Mesendoderm (in vitro differentiated cells): ENCODE measurements at places on chromosomes 13 and 19.
A peak's percentile ranks its signal among the peaks of the same experiment; 100 is the strongest.

GRCh38 chr13:109509154-109509900 lies 277.1 kb downstream of the IRS2 start:
- no peaks in the 10 kb centered on the region for H3K27me3 ChIP-seq
- H3K27ac ChIP-seq = no peak overlapping the region
- no peaks in the 10 kb centered on the region for H3K36me3 ChIP-seq
- no peak for DNase-seq
- no peak overlapping the region for H3K4me3 ChIP-seq

DNA sequence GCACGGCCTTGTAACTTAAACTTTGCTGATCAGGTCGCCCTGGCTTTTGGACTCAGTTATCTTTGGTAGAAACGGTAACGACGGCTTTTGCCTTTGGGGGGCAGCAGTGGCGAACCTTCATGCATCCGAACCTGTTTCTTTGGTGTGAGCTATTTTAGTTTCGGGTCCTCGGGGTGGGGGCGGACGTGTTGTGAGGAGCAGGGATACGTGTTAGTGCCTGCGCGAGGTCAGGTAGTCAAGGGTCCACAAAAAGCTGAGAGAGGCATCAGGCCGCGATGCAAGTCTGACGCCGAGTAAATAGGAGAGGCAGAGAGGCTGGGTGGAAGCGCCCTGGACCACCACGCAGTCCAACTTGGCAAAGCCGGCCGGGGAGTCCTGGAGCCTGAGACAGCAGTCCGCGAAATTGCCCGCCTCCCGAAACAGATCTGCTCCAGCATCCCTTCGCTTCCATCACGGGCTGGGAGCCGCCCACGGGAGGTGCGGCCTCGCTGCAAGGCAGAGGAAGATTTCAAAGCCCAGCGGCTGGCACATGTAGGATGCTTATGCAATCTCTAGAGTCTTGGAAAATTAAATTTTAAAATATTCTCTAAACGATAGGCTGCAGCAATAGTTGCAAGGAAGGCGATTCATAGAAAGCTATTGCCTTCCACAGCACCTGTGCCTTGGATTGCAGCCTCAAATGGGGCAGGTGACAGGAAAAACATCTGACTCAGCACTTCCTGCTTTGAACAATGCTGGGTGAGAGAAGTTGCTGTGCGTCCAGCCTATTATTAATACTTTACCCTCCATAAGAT lies 4.6 kb upstream of the TPP2 start:
- H3K27ac ChIP-seq = no peak overlapping the region
- peaks cover 3% of the 10 kb centered on the region for H3K4me1 ChIP-seq
- DNase-seq = peak; percentile 91
- H3K4me3 ChIP-seq = peak overlapping the region; percentile 48

GRCh38 chr19:22052644-22053013 lies 345 bp downstream of the ZNF257 start:
- no peaks in the 10 kb centered on the region for H3K27me3 ChIP-seq
- no peaks in the 10 kb centered on the region for H3K4me1 ChIP-seq
- no peaks in the 10 kb centered on the region for H3K36me3 ChIP-seq
- H3K4me3 ChIP-seq = no peak overlapping the region
- no peak overlapping the region for H3K27ac ChIP-seq

DNA sequence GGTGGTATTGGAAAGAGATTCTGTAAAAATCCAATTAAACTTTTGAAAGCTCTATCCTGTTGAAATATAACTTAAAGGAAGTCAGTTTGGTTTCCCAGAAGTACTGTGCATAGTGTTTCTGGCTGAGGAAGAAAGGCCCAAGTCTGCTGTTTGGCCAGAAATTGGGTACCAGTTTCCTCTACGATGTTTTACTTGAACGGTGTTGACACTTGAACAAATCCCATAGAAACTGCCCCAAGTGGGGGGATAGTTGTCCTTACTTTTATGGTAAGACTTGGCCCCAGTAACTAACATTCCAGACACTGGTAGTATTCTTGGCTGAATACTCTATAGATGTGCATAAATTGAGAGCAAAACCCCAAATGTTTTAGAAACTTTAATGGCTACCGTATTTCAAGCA lies 14.2 kb downstream of the KLF5 start:
- H3K4me1 ChIP-seq = peaks cover 11% of the 10 kb centered on the region
- H3K27ac ChIP-seq = no peak overlapping the region
- no peak overlapping the region for H3K4me3 ChIP-seq
- DNase-seq = no peak
- no peaks in the 10 kb centered on the region for H3K27me3 ChIP-seq

DNA sequence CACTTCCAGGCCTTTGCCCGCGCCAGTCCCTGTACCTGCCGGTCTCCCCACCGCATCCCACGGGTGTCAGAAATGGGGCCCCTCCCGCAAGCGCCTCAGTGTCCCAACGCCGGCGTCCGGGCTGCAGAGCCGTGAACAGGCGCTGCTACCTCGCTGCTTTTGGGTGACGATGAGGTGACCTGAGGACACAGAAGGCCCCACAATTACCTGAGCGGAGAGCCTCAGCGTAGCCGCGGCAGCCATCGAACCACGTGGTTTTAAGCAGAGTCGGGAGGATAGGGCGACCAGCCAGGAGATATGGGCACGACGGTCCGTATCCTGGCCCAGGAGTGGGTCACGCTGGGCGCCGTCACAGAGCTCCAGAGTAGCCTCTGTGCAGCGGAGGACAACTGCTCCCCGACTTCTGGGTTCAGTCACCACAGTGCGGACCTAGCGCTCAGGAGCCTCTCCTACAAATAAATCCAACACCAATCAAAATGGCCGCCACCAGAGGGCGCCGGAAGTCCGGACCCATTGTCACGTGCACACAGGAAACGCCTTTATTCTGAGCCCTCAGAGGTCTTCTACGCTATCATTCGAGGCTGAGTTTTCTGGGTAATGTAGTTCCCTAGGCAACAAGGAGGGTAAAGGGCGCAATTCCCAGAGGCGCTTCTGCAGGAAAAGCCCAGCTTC lies at the start of gene ZNF814:
Gene ZNF814 (minus strand): TSS at position 478 of the 672 bp plus-strand sequence. CDS start 235 bp downstream, at position 243.
- no peaks in the 10 kb centered on the region for H3K36me3 ChIP-seq
- peak; percentile 99 for DNase-seq
- peak within 1 kb of the TSS; percentile 6 for H3K27ac ChIP-seq
- peak within 1 kb of the TSS; percentile 60 for H3K4me3 ChIP-seq
- H3K4me1 ChIP-seq = peaks cover 3% of the 10 kb centered on the region

DNA sequence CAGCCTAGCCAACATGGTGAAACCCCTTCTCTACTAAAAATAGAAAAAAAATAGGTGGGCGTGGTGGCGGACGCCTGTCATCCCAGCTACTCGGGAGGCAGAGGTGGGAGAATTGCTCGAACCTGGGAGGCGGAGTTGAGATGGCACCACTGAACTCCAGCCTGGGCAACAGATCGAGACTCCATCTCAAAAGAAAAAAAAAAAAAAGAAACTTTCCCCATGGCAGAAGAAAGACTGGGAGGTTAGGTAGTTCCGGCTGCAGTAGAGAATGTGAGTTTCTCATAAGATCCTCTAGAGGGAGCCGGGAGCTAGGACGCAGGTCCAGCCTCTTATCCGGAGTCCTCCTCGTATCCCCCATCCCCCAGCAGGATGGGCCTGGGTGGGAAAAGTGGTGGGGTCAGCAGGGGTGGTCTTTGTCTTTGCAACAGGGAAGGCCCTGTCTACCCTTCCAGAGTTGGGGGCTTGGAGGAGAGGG lies 13.2 kb upstream of the CREB3L3 start:
- H3K36me3 ChIP-seq = no peaks in the 10 kb centered on the region
- H3K4me1 ChIP-seq = no peaks in the 10 kb centered on the region
- H3K27ac ChIP-seq = no peak overlapping the region
- peak; percentile 84 for DNase-seq
- no peaks in the 10 kb centered on the region for H3K27me3 ChIP-seq

DNA sequence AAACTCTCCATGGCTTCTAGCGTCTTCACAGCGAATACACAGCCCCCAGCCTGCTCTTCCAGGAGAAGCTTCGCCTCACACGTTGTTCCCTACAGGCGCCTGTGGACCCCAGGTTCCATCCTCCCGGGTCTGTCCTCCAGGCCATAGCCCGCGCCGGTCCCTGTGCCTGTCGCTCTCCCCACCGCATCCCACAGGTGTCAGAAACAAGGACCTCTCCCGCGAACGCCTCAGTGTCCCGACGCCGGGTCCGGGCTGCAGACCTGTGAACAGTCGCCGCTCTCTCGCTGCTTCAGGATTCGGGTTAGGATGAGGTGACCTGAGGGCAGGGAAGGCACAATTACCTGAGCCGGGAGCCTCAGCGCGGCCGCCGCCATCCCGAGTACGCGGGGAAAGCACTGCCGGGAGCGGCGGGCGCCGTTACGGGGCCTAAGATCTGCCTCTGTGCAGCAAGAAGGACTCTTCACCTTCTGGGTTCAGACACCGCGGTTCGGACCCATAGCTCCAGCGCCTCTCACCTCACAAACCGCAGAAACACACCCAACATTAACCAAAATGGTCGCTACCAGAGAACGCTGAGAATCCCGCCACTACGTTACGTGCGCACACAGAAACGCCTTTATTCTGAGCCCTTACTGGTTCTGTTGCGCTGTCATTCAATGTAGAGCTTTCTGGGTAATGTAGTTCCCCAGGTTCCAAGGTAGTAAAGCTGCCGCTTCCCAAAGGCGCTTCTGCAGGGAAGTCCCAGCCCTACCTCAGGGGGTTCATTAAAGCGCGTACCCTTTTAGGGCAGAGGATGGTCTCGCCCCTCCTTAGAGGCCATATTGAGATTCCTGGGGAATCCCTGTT lies at the start of gene ZNF418:
Gene ZNF418 (minus strand): TSS at position 583 of the 846 bp plus-strand sequence. CDS start 1,580 bp downstream, outside the sequence.
- H3K4me3 ChIP-seq = peak within 1 kb of the TSS; percentile 98
- H3K4me1 ChIP-seq = no peaks in the 10 kb centered on the region
- H3K27ac ChIP-seq = peak within 1 kb of the TSS; percentile 65

DNA sequence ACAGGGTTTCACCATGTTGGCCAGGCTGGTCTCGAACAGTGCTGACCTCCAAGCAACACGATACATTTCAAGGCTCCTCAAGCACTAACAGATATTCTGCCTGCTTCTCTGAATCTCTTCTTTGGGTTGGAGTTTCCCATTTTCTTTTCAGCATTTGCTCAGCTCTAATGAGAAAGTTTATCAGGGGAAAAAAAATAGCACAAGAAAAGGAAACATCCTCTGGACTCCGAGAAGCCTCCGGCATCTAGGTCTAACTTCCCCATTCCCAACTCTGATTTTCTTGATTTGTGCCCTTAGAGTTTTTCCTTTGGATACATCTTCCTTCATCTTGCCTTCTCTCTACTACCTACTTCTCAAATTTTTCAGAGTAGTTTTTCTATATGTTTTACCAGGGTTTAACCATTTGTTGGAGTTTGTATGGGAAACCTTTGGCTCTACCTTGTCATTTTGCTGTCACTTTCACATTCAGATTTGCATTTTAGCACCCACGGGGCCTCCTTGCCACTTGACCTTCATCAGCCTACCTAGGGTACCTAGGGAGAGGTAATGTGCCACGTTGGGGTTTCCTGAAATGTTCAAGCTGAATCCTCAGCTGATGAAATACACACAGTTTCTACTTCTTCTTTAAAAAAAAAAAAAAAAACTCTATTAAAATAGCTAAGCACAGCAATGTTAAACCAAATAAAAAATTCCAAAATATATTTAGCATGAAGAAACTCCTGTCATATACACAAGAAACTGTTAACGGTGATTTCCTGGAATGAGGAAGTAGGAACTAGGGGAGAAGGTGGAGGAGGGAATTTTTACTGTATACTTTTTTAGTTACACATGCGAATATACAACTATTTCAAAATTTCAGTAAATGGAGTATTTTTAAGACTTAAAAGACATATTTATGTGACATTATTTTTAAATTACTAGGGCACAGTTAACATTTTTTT lies 5.1 kb upstream of the USP12 start:
- H3K4me3 ChIP-seq = no peak overlapping the region
- no peaks in the 10 kb centered on the region for H3K36me3 ChIP-seq
- DNase-seq = no peak
- no peak overlapping the region for H3K27ac ChIP-seq

DNA sequence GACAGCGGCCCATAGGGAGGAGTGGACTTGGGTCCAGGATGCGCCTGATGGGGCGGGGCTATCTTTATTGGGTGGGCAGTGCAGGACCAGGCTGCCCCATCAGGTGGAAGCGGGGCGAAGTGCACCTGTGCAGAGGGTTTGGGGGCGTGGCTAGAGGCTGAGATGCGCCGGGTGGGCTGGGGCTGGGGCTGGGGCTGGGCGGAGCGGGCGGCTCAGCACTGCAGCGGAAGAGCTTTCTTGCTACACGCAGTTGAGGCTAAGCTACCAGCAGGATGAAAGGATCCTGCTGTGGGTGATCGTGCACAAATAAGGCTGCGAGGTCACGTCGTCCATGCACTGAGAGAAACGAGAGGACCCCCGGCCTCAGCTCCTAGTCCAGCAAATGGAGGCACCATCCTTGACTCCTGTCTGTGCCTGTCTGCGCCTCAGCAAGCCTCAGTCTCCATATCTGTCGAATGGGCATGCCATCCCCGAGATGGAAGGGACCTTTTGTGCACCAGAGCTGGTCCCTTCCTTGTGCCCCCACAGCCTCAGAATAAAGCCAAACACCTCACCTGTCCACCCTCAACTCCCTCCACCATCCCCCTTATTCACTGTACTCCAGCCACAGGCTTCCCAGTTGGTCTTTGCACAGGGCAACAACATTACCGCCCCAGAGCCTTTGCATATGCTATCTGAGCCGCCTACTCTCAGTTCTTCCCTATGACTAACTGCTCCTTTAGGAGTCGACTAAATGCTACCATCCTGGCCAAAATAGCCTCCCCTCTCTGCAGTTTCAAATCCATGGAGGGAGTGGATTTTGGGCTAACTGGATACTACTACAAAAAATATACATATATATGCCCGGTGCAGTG lies 21.0 kb upstream of the HOMER3 start:
- H3K36me3 ChIP-seq = no peaks in the 10 kb centered on the region
- no peaks in the 10 kb centered on the region for H3K27me3 ChIP-seq
- no peaks in the 10 kb centered on the region for H3K4me1 ChIP-seq
- no peak overlapping the region for H3K4me3 ChIP-seq
- no peak overlapping the region for H3K27ac ChIP-seq

- no peaks in the 10 kb centered on the region for H3K4me1 ChIP-seq
- no peaks in the 10 kb centered on the region for H3K36me3 ChIP-seq
- no peak overlapping the region for H3K4me3 ChIP-seq
Measured at GRCh38 chr13:91185294-91185863, 162.1 kb upstream of the MIR17HG start.
